ENCODE measurements at places on chromosomes 4 and X. TPM values are rescaled to one million over a fixed set of nuclear protein-coding genes. Genes with fewer than 3 reads are reported as not detected.

The CNGA1 gene
- total RNA-seq, result 4.1 TPM

DNA sequence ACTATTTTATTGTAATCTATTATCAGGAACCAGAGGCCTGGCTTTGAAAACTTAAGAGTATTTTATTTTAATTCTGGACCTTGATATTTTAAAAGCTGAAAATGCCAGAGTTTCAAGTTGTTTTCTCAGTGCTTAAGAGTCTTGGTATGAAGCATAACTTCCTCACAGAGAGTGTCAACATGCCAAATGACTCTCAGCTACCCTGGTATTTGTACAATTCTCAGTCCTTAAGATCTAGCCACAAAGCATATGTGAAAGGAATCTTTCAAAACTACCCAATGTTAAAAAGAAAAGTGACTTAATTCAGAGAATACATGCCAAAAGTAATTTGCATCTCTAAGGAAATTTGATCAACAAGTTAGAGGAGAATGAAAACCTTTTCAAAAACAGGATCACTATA is 171.9 kb downstream of the DKK2 start:
- DNase-seq, result no peak

The P2RY8 gene
- total RNA-seq, result 2.8 TPM

The SULT1E1 gene
- total RNA-seq, result not detected

- no peak for DNase-seq
These were observed 216.9 kb upstream of the ETNPPL start for GRCh38 chr4:108979759-108980158.

DNA sequence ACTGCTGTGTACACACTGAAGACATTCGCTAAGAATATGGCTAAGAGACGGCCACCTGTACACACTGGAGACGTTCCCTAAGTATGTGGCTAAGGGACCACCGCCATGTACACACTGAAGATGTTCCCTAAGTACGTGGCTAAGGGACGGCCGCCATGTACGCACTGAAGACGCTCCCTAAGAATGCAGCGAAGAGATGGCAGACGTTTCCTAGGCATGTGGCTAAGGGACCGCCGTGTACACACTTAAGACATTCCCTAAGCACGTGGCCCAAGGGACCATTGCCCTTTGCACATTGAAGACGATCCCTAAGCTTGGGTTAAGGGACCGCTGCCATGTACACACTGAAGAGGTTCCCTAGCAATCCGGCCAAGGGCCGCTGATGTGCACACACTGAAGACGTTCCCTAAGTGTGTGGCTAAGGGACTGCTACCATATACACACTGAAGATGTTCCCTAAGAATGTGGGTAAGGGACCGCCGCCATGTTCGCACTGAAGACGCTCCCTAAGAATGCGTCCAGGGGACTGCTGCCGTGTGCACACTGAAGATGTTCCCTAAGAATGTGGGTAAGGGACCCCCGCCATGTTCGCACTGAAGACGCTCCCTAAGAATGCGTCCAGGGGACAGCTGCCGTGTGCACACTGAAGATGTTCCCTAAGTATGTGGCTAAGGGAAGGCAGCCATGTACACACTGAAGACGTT is 36.7 kb downstream of the DHRSX start:
- no peak for DNase-seq

The GCNA gene
- 2.8 TPM for total RNA-seq

- DNase-seq, result no peak
These were observed 173.7 kb downstream of the VSIG4 start for GRCh38 chrX:65866146-65866545.

DNA sequence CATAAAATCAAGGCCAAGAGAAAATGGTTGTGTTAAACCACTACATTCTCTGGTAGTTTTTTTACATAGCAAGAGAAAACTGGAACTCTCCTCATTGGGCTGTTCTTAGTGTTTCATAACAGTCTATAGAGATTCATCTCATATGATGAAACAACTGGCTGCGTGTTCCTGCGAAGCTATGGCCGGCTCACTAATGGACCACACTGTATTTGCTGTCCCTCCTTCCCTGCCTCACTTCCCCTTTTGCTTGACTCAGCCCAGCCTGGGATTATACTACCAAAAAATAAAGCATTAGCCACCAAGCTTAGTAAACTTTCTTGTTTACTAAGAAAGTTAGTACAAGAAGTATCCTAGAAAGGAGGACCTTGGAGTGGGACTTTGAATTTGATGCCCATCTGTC is 31.6 kb upstream of the LSM6 start:
- no peak for DNase-seq

The YY2 gene
- 6.9 TPM for total RNA-seq

The NUP62CL gene
- total RNA-seq, result not detected

The NXF2 gene
- not detected for total RNA-seq

- no peak for DNase-seq
These were observed 43.9 kb upstream of the SFRP2 start for GRCh38 chr4:153832720-153833287.

DNA sequence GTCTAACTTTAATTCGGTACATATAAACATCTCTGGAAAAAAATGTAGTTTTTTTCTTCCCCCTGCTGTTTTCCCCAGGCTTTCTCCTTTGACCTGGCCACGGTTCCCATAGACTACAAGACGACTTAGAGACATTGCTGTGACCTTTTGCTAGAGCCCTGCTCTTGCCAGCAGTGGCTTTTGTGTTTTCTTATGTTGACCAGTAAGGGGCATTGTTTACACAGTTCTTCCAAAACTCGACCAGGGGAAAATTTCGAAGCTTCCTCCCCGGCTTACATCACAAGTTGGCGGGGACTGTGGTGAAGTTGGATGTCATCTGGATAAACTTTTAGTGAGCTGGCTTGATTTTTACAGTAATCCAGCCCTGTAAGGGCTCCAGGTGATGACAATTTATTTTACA is 9.3 kb downstream of the CCDC160 start:
- no peak for DNase-seq

DNA sequence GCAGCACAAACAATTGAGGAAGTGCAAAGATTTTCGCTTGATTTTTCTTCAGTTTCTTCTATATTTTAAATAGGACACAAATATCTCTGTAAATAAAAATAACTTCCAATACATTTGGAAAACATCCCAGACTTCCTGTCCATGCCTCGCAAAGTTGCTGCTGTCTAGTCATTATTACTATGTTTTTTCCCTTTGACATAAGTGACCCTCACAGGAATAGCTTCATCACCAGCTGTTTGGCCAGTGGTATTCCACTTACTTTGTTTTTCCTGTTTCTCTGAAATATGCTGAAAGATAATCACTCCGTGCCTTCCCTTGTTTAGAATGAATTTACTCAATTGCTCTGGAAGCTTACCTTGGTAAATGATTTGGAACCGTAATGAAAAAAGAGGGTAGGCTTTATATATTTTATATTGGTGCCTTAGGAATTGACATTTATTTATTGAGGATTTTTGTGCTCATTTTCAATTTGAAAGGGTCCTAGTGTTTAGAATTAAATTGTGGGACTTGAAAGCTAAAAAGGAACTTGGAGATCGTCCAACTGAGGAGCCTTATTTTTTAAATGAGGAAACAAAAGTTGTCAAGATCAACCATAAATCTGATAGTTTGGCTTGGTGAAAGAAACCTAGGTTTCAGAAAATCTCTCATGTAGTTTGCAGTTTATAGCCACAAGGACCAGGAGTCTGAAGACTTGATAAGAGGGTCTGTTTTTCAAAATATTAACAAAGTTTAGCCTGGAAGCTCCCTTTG is 65.6 kb downstream of the CDKL5 start:
- DNase-seq, result no peak

- no peak for DNase-seq
These were observed 23.2 kb upstream of the ASMTL start for GRCh38 chrX:1475881-1476280.

- DNase-seq, result no peak
These were observed 262.0 kb downstream of the IL15 start for GRCh38 chr4:141898346-141898745.

DNA sequence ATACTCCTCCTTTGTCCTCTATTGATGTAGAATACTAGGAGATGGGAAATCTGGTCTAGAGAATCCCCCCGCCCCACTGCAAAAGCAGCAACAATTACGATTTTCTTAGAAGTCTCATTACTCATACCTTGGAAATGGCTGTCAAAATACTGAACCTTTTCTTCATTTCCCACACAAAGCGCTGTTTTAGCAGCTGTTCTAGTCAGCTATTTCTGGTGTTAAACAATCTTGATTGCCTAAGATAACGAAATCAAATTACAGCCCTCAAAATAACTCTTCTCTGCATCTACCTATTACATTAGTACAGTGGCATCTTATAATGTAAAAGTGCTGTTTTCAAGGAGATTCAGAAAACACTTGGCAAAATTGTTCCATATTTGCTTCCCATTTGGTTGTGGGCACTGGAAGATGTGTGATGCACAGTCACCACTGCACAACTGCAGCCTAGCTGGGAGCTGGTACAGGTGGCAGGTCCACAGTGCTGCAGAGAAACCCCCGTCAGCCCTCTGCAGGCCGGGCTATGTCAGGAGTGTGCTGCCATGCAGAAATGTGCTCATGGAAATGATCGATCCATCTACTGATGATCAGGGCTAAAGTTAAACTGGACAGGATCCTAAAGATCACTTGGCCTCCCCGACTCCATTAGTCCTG is 50.4 kb downstream of the TBC1D9 start:
- DNase-seq, result no peak

The SATL1 gene
- not detected for total RNA-seq

The SOX3 gene
- not detected for total RNA-seq
